ENCODE measurements at places on chromosomes 5 and 9.
A peak's percentile ranks its signal among the peaks of the same experiment; 100 is the strongest.

DNA sequence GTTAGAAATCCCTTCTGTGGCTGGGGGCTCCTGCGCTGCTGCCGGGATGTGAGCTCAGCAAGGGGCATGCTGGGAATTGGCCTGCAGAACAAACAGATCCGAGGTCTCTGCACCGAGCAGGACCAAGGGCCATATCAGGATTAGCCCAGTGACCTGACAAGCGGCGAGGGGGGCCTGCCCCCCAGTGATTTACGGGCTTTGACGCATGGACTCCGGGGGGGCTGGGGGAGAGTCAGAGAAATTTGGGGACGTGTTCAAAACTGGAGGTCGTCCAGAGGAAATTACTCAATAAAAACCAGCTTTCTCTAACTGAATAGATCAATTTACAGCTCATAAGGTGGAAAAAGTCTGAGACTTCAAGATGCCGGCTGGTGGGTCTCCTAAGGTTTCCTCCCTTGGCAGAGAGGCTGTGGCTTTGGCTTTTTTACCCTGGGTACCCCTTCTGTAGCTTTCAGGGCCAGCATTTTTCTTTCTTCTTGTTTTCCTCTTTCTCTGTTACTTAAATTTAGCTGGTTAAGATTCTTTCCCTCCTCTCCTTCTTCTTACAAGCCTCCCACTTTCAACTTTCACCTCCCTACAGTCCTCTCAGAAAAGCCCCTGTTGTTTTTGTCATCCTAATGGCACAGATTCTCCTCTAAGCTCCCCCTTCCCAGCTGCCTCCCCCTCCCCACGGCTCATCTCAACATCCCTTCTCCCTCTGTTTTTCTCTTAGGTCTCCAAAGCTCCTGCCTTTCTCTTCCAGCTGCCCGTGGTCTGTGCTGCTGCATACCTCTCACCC, 551.0 kb downstream of the CCDC171 start:
- no peak for DNase-seq

- DNase-seq, result no peak
These were observed 1.3 kb downstream of the SEC16A start for GRCh38 chr9:136481558-136481957.

- DNase-seq, result no peak
These were observed 13.7 kb upstream of the BTF3 start for GRCh38 chr5:73484511-73484910.

GRCh38 chr5:378976-379742, 57.6 kb downstream of the AHRR start:
- DNase-seq, result no peak

- no peak for DNase-seq
These were observed 70.5 kb upstream of the TNFAIP8 start for GRCh38 chr5:119285070-119285916.

GRCh38 chr9:84170521-84171141, 169.9 kb downstream of the SLC28A3 start:
- no peak for DNase-seq

DNA sequence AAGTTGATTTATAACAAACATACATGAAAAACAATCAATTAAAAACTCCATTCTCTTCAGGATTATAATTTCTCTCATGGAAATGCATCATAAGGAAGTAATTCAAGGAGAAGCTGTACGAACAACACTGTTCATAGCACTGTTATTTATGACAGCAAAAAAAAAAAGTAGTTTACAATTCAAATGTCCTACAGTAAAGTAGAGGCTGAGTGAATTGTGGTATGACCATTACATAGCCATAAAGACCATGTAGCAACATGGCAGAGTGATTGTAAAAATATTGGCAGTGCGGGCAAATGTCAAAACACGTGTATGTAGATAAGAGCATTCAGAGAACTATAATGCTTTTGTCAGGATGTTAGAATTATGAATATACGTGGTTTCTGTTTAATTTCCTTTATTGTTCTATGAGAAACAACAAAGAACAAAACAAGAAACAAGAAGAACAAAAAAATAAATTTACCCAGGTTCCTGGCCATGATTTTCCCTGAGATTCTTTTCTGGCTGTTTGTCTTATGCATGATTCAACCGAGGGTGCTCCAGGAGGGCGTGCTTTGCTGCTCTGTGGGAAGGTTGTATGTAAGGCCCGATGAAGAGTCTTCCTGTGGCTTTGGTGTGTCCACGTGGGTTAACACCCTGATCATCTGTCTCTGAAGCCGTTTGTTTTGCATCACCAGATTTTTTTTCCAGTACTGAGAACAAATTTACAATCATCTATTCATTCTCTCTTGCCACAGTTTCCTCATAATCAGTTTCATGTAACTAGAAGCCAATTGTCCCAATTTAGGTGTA, 28.8 kb downstream of the GCNT4 start:
- no peak for DNase-seq

DNA sequence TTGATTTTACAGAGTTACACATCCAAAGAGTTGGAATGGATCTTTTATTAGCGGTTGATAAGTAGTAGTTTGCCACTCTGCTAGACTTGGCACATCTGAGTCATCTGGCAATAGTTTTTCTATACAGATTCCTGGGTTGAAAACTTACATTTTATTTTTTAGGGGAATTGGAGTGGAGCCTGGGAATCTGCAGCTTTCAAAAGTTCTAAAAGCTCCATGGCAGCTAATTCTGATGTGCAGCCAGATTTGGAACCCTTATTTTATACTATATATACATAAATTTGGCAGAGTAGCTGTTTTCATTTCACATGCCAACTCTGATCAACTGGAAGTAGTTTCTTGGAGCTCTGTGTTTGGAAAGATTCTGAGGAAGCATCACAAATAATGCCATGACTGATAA, 715.5 kb downstream of the TLR4 start:
- no peak for DNase-seq

GRCh38 chr5:136222580-136223235, 29.7 kb upstream of the SMIM32 start:
- DNase-seq, result no peak

DNA sequence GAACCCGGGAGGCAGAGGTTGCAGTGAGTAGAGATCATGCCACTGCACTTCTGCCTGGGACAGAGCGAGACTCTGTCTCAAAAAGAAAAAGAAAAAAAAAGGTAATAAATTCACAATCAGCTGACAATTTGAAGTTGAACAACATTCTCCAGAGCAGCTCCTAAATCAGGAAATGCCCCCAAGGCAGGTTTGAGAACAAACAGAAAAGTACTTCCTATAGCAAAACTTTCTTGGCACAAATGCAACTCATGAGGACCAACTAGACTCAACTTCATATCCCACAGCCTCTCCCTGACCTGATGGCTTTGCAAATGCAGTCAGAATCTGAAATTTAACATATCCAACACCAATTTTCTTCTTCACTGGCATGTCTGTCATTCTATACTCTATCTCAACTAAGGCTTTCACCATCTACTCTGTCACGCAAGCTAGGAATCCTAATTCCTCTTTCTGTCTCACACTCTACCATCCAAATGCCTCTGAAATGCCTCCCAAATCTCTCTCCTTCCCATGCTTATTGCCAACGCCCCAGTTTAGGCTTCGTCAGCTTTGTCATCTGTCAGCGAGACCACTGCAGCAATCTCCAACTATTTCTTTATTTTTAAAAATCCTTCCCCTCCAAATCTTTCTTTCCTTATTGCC, 113.3 kb downstream of the MAPKAP1 start:
- DNase-seq, result no peak

DNA sequence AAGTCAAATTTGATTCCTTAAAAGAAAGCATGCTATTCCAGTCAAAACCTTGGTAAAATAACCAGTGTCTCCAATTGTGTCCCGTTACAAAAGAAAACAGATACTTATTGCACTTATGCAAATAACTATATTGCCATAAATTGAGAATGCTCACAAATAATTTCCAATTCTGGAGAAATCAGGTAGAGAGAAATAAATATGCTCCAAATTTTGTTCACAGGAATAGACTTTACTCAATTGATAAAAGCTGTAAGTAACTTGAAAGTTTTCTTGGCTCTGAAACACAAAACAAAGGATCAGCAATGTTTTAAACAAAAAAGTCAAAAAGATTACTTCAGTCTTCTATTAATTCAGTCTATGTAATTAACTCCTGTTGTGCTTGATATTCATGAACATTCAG, 7.8 kb upstream of the DTWD2 start:
- no peak for DNase-seq

DNA sequence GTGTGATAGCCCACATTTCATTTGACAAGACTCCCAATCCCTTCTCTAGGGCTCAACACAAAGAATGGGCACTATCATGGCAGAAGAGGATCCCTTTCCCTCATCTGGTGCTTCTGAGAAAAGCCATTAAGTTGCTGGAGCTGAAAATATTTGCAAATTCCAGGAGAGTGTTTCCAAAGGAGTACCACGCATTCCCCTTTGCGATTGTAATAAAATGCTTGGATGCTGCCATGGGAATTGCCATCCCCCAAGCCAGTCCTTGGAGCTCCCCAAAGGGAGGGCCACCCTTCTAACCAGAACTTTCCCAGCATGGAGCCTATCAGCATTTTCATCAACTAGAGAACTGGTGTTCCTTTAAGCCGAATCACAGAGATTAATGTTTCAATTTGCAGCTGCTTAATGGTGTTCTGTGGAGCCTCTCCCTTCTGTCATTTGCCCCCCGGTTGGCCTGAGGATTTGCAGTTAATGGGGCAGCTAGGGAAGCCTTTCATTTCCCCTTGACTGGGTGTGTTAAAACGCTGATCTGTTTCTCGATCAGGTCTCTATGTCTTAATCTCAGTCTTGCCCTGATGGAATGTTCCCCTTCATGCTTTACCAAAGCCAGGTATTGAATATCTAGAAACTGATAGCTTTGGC, 133.0 kb downstream of the ENC1 start:
- DNase-seq, result no peak

DNA sequence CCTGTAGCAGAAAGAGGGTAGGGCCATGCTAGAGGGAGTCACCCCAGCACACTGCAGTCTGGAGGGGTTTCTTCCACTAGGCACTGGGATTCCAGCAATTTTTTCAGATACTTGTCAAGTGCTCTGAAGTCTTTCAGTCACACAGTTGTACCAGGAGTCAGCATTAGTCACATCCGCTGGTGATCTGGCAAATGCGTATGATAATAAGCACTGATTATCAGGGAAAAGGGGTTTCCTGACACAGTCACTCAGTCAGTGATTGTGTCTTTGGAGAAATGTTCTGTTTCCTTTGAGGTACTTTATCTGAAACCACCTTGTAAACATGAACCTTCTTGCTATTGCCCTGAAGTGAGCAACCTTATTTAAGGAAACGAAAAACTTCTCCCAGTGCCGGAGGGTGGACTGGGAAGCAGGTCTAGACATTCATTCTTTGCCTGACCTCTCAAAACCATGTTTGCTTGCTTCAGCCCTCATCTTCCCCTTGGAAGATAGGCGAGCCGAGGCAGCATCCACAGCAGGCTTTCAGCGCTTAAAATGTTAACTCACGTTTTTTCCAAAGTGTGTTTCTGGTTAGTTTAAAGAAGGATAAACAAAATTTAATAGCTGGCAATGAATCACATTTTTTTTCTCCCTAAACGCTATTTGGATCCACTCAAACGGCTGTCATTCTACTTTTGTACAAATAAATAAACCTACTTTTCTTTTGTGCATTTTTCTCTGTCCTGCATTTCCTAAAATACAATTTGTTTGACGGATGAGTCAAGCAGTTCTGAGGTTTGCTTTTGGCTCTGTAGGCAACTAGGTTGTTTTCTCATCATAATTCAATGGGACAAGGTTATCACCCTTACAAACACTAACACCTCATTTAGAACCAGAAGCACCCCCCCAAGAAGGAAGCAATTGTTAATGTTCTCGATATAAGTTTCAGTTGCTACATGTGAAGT, 77.7 kb downstream of the FOXD1 start:
- no peak for DNase-seq

- DNase-seq, result no peak
These were observed 34.5 kb downstream of the CREBRF start for GRCh38 chr5:173090639-173091038.

GRCh38 chr5:74380193-74380592, 260.3 kb downstream of the ENC1 start:
- DNase-seq, result no peak

DNA sequence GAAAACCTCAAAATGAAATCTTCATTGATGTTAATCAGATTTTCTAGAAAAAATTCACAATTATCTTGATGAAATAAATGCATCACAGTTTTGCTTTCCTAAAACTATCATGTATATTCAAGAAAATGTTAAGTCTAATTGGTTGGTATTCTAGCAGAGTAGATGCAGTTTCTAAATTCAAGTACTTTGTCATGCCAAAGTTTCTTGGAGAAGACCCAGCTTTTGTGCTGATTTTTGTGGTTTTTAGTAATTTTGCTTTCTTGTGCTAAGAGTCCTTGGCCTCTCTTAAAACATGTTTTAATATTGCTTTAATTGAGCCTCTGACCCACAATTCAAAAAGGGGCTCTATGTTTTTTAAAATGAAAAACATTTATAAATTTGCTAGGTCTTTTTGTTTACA, 924.8 kb upstream of the PTPRD start:
- no peak for DNase-seq

GRCh38 chr9:13873203-13873602, 440.7 kb downstream of the NFIB start:
- DNase-seq, result no peak

DNA sequence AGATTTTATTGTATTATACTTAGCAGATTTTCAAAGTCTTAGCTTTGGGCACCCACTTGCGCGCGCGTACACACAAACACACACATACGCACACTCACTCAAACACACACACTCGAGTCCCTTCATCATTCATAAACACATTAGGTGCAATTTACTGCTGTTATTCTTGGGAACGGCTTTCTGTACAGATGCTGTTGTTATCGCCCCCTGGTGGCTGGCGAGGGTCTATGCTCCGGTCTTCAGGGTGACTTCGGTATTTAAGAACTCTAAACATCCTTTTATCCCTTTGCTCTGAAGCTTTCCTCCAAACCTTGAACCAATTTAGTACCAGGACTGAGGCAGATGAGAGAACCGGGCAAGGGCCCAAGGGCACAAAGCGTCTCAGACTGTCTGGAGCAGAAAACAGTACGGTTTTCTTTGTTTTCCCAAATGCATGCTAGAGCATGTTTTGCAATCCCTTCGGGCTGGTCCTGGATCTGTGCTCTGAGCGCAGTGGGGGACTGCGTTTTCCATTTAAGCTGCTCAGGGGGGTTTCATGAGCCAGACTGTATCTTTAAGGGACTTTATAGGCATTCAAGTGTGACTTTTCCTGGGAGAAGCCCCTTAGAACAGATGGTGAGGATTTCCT, 1.7 kb upstream of the SLIT3 start:
- peak; percentile 43 for DNase-seq

GRCh38 chr9:93996863-93997262, 41.7 kb upstream of the BARX1 start:
- DNase-seq, result no peak

- DNase-seq, result no peak
These were observed 7.1 kb upstream of the IFNA2 start for GRCh38 chr9:21392270-21392669.
